Esophagus squamous epithelium (tissue), 5 donors: ENCODE measurements at places on chromosomes 2 and 18.

GRCh38 chr2:237315170-237315828 is 98.7 kb downstream of the COL6A3 start:
- DNase-seq, result no peak

DNA sequence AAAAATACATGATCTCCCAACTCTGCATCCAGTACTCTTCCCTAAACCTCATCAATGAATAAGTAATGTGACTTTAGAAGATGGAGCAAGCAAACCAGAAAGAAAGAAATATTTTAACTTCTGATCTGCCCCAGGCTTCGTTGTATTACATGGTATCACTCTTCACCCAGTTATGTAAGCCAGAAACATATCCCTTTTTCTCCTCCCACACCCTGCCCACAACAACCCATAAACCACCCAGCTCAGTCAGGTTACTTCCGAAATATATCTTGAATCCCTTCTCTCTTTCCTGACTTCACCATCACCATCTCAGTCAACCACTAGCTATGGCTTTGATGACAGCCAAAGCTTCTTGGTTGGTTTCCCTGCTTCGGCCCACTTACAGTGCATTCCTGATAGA is 295.8 kb upstream of the PARD3B start:
- DNase-seq, result no peak

- no peak for DNase-seq
Observed at GRCh38 chr2:145329971-145330370, 810.1 kb upstream of the ZEB2 start.

GRCh38 chr18:11104307-11104706 is 45.1 kb downstream of the PIEZO2 start:
- no peak for DNase-seq

GRCh38 chr2:23311186-23311585 is 73.8 kb upstream of the KLHL29 start:
- no peak for DNase-seq

DNA sequence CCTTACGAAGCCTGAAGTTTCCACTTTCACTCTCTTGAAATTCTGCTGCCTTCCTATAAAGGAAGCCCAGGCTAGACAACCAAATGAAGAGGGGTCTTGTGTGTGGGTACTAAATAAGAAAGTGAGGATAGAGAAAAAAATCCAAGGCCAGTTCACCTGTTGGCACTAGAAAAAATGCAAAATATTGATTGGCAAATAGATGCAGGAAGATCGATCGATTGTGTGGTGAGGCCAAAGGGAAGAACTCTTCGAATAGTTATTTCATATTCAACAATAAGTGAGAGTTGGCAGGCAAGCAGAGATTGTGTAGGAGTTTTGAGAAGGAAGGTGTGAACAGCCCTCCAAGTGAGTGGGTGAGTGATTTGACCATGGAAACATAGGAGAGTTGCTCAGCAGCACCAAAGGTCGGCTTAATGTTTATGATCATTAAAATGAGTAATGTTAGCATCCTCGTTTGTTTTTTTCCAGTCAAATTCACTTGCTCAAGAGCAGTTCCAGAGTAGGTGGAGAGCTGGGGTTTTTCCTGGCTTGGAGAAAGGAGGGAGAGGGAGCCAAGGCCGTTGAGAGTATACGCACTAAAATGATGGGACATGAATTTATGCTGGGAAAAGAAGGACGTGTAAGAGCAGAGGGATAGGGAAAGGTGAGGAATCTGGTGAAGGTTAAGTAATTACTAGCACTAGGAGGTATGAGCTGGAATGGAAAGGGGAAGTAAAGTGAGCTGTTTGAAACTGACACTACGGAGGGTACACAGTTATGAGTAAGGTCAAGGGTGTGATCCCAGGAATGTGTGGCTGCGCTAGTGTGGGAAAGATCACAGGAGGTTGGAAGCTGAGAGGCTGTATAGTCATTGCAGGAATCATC is 1.1 kb upstream of the NAPG start:
- DNase-seq, result no peak

DNA sequence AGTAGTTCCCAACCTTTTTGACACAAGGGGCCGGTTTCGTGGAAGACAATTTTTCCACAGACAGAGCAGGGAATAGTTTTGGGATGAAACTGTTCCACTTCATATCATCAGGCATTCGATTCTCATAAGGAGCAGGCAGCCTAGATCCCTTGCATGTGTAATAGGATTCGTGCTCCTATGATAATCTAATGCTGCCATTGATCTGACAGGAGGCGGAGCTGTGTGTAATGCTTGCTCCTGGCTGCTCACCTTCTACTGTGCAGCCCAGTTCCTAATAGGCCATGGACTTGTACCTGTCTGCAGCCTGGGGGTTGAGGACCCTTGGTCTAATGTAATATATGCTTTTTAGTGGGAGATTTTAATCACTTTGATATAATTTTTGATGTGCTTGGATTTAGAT is 188.7 kb upstream of the KLHL14 start:
- no peak for DNase-seq

GRCh38 chr2:232512602-232513001 is 7.6 kb upstream of the PRSS56 start:
- DNase-seq, result no peak

DNA sequence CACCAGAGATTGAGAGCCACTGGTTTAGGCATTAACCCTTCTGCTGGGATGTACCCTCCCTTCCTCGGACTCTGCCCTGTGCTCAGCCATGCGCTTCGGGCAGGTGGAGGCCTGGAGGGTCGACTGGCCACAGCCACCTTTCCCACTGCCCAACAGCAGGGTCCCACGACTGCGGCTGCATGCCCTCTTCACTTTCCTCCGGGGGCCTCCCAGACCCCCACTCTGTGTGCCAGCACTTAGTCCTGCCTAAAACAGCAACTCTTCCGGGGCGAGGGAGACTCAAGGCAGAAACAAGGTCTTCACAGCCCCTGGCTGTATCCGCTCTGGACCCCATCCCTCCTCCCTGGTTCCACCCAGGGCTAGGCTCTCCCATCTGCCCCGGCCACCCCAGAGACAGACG is 31.3 kb upstream of the BIN1 start:
- no peak for DNase-seq

DNA sequence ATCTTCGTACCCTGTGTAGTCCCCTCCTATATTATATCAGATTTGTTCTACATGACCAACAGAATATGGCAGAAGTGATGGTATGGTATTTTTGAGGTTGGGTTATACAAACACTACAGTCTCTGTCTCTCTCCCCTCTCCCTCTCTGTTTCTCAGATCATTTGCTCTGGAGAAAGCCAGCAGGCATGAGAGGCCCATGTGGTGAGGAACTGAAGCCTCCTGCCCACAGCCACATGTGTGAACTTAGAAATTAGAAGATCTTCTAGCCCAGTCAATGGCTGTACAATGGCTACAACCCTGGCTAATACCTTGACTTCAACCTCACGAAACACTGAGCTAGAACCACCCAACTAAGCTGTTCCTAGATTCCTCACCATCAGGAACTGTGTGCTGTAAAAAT is 250.6 kb downstream of the SMAD2 start:
- DNase-seq, result no peak

GRCh38 chr2:26792720-26793119 is 6.9 kb downstream of the CENPA start:
- DNase-seq, result no peak

DNA sequence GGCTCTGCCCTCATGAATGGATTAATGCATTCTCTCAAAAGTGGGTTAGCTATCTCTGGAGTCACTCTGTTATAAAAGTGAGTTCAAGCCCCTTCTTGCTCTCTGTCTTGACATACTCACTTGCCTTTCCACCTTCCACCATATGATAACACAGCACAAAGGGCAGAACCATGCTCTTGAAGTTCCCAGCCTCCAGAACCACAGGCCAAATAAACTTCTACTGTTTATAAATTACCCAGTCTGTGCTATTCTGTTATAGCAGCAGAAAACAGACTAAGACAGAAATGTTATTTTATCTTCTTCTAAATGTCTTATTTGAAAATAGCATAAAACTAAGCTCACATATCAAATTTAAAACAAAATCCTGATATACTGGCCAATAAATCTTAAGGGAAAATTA is 15.0 kb downstream of the RAB1A start:
- DNase-seq, result no peak
